Kasumi-1 (cell line): ENCODE measurements at places on chromosomes 12 and 14.

DNA sequence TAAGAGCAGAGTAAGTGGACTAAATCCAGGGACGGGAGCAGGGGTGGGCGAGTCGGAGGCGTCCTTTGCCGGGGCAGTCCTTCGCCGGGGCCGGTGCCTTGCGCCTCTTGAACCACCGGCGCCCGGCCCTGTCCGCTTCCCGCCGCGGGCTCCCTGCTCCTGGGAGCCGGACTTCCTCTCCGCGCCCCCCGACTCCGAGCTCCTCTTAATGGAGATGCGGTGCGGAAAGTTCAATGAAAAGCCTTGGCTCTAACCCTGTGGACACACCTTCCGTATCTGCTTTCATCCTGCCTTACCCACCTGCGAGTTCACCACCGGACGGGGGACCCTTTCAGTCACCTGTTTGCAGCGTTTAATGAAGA lies 412 bp downstream of the FGFR1OP2 start:
- DNase-seq: peak; percentile 54

GRCh38 chr14:92513966-92514843 lies 624 bp downstream of the RIN3 start:
- DNase-seq: no peak

DNA sequence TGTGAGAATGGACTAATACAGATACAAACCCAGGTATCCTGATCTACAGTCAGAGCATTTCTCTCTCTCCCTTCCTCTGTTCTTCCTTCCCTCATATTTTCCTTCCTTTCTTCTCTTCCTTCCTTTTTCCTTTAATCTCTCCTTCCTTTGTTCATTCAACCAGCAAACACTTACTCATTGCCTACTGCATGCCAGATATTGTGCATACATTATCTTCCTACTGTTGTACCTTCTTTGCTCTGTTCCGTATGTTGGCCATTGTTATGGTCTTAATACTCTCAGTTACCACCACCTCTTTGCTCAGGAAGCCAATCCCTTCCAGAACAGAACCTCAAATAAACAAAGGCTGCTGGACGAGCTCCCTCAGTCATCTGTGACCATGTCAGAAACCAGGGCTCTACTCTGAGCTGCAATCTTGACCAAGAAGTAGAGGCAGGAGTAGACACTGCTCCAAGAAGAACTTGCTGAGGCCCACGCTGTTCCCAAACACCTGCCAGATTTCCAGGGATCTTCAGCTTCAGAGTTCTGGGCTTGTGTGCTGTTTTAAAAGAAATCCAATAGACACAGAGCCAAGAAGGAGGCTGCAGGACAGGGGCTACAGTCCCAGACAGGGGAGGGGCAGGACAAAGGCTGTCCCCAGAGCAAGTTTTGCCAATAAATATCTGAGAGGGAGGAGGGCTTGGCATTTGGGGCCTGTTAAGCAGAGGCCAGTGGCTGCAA lies 526.7 kb upstream of the TBX3 start:
- no peak for DNase-seq

GRCh38 chr14:60970146-60970545 lies 10.7 kb downstream of the TRMT5 start:
- DNase-seq: peak; percentile 30

GRCh38 chr14:64639340-64639821 lies 64.8 kb upstream of the PLEKHG3 start:
- no peak for DNase-seq

GRCh38 chr14:30296931-30297405 lies 262.0 kb upstream of the G2E3 start:
- DNase-seq: no peak

DNA sequence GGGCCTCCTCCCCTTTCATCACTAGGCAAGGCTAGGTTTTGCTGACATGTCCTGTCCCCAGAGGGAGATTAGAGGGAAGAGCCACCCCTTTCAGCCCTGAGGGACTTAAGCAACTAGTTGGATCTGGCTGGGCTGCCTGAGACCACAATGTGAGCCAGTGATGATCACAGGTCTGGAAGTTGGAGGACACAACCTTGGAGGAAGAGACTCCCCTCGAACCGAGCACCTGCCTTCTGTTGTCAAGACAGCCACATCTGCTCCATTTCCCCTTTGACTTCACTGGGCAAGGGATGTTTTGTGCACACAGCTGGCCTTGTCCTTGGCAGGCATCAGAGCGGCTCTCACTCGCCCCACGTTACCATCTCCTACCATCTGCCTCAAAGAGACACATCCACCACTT lies 31.4 kb downstream of the MVK start:
- no peak for DNase-seq

DNA sequence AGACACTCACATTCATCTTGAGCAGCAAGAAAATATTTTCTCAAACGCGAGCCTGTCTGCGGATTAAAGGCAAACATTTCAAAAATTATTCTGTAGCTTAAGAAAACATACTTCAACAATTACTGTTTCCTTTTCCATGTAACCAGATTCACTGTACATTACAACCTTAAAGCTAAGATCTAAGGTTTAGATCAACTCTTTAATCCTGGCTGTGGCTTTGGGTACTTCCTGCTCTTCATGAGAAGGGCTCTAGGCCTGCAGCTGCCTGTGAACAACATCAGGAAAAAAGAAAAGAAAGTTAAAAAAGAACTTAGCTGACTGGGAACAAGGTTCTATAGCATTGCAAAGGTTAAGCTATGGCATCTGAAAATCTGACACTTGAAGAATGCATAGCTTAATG lies 21.4 kb upstream of the PIWIL1 start:
- DNase-seq: no peak

DNA sequence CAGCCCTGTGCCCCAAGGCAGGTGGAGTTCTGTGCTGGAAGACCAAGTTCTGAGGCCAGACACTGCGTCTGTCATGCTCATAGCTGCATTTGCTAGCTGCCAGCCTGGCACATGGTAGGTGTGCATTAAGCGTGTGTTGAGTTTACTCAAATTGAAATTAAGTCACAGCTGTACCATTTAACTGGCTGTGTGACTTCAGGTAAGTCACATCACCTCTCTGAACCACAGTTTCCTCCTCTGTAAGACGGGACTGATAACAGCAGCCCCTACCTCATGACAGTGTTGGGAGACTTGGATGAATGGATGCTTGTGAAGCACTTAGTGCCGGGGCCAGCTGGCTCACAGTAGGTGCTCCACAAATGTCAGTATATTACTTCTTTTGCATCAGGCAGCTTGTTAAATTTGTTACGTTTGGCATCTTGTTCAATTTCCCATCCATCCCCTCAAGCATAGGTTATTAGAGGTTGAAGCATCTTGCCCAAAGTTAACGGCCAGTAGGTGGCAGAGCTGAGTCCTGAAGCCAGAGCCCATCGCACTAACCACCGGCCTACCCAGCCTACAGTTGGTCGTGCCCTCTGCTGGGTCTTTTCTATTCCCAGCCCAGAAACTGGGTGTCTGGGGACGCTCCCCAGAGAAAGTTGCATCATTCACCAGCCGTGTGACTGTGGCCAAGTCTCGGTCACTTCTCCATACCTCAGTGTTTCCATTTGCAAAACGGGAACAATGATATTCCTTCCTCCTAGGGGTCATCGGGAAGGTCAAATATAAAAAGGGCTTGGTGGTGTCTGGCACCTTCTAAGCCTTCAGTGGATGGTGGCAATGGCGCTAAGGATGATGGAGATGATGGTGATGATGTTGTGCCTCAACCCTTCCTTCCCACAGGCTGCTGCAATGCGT lies 4.5 kb downstream of the DAO start:
- DNase-seq: peak; percentile 66

- DNase-seq: peak; percentile 61
Measured at GRCh38 chr12:19915392-19916195, 452.7 kb upstream of the PDE3A start.

- DNase-seq: no peak
Measured at GRCh38 chr14:59871166-59871495, 555 bp upstream of the RTN1 start.

- no peak for DNase-seq
Measured at GRCh38 chr12:124143726-124144125, 151.2 kb upstream of the RFLNA start.

- peak; percentile 66 for DNase-seq
Measured at GRCh38 chr12:6688543-6688998, 604 bp downstream of the ZNF384 start.

- no peak for DNase-seq
Measured at GRCh38 chr14:64649383-64649998, 54.7 kb upstream of the PLEKHG3 start.

- DNase-seq: no peak
Measured at GRCh38 chr14:104102282-104102914, 16.9 kb downstream of the ASPG start.

- DNase-seq: no peak
Measured at GRCh38 chr12:24705216-24705615, 243.7 kb downstream of the BCAT1 start.

GRCh38 chr12:48078901-48079300 lies 27.0 kb downstream of the SENP1 start:
- DNase-seq: no peak

- no peak for DNase-seq
Measured at GRCh38 chr12:65822732-65823512, 1.4 kb upstream of the HMGA2 start.

DNA sequence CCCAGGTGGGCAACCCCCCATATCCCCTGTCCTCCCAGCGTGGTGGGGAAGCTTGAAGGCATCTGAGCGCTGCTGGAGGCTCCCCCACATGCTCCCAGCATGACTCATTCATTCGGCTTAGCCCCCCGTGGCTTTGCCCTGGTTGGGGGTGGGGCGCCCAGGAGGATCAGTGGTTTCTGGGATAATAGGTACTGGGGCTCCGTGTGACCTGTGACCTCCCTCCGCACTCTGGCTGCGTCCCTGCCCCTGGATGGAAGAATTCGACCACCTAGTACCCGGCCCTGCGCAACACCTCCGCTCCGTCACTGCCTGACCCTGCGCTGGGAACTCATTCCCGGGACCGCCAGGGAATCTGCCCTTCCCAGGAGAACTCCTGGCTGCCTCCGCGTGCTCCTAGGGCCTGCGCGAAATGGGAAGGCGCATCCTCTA lies 120.1 kb downstream of the AACS start:
- no peak for DNase-seq
